ENCODE measurements at places on chromosomes 5 and 9.

GRCh38 chr5:146703899-146704298 lies 174.7 kb downstream of the PPP2R2B start:
- DNase-seq: no peak

DNA sequence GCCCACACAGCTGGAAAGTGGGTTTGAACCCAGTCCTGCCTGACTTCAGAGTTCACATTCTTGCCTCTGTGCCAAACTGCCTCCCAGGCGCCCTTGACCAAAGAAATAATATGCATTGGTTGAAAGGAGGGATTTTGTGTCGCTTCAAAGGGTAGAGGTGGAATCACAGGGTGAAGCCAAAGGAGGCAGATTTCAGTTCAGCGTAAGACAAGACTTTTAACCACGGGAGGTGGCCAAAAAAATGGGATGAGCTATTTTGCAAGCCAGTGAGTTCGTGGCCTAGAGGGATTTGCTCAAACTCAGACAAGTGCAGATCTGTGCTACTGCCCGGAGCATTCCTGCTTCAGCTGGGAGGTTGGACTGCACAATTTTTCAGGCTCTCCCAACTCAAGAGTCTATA lies 57.6 kb upstream of the RANBP3L start:
- DNase-seq: no peak

DNA sequence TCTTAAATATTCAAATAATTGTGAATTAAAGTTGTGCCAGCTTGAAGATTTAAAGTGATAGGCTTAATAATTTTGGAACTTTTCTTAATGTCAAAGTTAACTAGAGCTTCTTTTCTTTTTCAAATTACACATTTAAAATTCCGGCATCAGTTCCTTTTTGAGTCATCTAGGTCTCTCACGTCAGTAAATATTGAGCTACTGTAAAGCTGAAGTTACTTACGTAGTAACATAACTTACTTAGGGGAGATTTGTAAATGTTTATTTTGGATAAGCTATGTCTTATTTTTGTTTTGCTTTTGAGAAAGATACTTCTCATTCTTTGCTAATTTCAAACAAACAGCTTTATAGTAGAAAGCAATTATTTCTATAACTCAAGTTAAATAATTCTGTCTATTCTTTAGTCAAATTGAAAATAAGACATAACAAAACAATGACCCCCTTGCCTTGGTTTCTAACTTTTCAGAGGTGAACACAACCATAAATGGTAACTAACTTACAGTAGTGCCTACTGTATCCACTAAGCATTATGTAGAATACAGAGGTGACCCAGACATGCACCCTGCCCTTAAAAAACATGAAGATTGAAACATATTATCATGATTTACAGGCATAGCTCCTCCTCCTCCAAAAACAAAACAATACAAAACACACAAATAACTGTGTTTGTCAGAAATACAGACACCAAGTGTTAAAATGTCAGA lies 29.8 kb downstream of the CD274 start:
- no peak for DNase-seq

GRCh38 chr5:10599862-10600284 lies 36.0 kb downstream of the ANKRD33B start:
- DNase-seq: no peak

DNA sequence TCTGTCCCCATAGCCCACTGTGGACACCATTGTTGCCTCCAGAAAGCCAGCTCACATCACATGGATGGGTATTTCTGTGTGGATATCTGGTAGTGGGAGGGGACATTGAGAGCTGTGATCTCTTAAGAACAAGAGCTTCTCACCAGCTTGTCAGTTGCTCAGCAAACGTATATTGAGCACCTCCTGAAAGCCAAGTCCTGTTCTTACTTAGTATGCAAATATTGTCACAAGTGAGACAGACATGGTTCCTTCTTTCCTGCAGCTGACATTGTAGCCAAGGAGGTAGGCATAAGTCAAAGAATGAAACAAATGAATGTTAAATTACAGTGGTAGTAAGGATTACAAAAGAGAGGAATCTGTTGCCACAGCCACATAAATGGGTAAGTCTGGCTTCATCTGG lies 3.8 kb downstream of the TCOF1 start:
- DNase-seq: no peak

- no peak for DNase-seq
These were observed 42.3 kb downstream of the ROR2 start for GRCh38 chr9:91907484-91908292.
